ENCODE measurements at places on chromosomes 1 and 21. TPM values are rescaled to one million over a fixed set of nuclear protein-coding genes. Genes with fewer than 3 reads are reported as not detected.

GRCh38 chr1:113451710-113452109 lies 61.4 kb downstream of the MAGI3 start:
- no peaks in the 10 kb centered on the region for H3K36me3 ChIP-seq
- no peaks in the 10 kb centered on the region for H3K27me3 ChIP-seq
- no peak for DNase-seq
- H3K4me1 ChIP-seq = no peaks in the 10 kb centered on the region
- no peak overlapping the region for H3K4me3 ChIP-seq

The LRRC8D gene
- polyA plus RNA-seq = 23.8 TPM

DNA sequence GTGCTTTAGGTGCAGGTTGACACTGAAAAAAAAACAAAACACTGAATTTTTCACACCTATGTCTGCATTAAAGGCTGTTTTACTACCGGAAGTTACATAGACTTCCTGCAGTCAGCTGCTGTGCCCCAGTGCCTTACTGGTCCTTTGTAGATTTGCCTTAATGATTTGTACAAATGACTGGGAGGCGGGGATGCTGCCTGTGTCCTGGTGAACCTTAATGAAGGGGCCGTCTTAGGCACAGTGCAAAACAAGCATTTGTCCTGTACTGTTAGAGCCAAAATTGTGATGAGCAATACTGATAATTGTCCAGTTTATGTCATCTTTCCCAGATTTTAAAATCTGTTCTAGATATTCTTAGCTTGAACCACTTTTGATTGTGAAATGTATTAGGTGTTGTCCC lies 90.9 kb upstream of the PGD start:
- DNase-seq = no peak
- no peaks in the 10 kb centered on the region for H3K36me3 ChIP-seq
- H3K4me1 ChIP-seq = no peaks in the 10 kb centered on the region
- H3K27ac ChIP-seq = no peak overlapping the region
- H3K27me3 ChIP-seq = no peaks in the 10 kb centered on the region

DNA sequence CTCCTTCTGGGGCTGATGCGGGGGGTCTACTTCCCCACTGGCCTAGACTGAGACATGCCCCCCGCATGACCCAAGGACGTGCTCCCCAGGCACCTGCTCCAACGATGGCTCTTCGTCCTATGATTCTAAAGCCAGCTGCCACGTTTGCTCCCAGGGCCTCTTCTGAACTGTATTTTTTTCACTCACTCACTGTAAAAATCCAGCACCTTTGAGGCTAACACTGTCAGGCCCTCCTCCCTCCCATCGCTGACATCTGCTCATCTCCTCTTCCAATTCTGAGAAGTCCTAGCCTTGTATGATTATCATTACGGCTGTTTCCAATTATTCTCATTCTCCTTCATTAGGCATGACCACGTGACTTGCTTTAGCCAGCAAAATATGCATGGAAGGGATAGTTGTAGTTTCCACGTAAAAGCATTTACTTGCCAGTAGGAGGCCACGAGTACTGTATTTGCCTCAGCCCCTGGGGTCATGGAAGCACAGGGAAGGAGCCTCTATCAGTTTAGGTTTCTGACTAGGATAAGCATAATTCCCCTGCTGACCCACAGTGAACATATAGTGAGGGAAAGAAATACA lies 19.1 kb upstream of the EDN2 start:
- H3K27ac ChIP-seq = no peak overlapping the region
- DNase-seq = no peak
- H3K27me3 ChIP-seq = no peaks in the 10 kb centered on the region
- no peaks in the 10 kb centered on the region for H3K4me1 ChIP-seq

- no peaks in the 10 kb centered on the region for H3K4me1 ChIP-seq
- H3K27ac ChIP-seq = no peak overlapping the region
- H3K4me3 ChIP-seq = no peak overlapping the region
- no peak for DNase-seq
Measured at GRCh38 chr1:37347104-37347649, 127.2 kb upstream of the ZC3H12A start.

GRCh38 chr1:31705080-31705866 lies 1.5 kb upstream of the COL16A1 start:
- peaks cover 26% of the 10 kb centered on the region for H3K27me3 ChIP-seq
- no peaks in the 10 kb centered on the region for H3K36me3 ChIP-seq
- H3K4me1 ChIP-seq = peaks cover 24% of the 10 kb centered on the region
- no peak overlapping the region for H3K4me3 ChIP-seq

DNA sequence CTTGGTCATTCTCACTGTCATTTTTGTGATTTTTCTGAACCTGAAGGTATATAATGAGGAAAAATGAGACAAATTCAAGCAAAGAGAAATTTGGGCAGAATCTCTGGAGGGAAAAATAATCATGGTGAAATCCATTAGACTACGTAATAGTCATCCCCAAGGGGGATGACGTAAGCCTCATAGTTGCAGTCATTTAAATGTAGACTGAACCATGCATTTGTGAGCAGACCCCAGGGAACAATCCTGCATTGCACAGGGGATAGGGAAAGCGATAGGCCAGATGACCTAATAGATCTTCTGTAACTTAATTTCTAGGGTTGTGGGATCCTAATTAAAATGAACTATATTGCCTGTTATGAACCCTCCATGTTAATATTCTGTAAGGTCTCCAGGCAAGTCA lies 167.4 kb upstream of the C1orf21 start:
- no peak overlapping the region for H3K27ac ChIP-seq
- no peaks in the 10 kb centered on the region for H3K36me3 ChIP-seq
- no peaks in the 10 kb centered on the region for H3K4me1 ChIP-seq
- H3K27me3 ChIP-seq = no peaks in the 10 kb centered on the region
- no peak overlapping the region for H3K4me3 ChIP-seq
